ENCODE measurements at places on chromosomes 11 and 22. TPM values are rescaled to one million over a fixed set of nuclear protein-coding genes. Genes with fewer than 3 reads are reported as not detected.

Gene C11orf21
- total RNA-seq: not detected

Gene ART1
- total RNA-seq: not detected

Gene IL18
- 10.3 TPM for total RNA-seq

DNA sequence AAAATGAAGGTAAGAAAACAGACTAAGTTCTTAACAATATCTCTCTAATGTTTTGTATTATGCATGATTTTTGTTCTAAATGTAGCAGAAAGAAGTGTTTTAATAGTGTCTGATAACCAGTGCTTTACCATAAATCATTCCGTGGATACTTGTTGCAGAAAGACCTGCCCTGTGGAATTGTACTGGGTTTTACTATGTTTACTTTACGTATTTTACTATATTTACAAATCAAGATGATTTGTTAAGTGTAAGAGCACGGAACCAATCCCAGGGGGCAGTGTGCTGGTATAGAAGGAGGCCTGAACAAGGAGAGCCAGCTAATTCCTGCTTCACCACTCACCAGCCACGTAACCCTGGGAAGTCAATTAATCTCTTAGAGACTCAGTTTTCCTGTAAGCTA is 1.4 kb downstream of the HTR3B start:
- peak; percentile 85 for DNase-seq

- DNase-seq: no peak
Measured at GRCh38 chr11:32430568-32431381, 4.6 kb downstream of the WT1 start.

GRCh38 chr11:70720281-70720680 is 322.0 kb downstream of the CTTN start:
- no peak for DNase-seq

DNA sequence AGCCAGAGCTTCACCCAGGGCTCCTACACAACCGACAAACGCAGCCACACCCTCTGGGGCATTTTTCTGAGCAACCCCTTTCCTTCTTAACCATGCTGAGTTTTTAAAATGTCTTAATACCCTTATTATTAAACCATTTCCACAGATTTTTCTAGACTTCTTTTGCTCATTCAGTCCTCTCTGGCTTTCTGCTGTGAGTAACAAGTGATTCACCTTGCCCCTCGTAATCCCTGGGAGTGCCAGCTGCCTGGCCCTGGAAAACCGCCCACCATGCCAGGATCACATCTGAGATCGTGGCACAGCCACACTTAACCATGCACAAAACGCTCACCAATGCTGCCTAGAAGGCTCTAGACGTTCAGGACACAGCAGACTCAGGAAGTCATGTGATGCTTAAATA is 25.4 kb downstream of the YPEL1 start:
- DNase-seq: no peak

GRCh38 chr22:50572965-50573364 is 5.3 kb downstream of the CPT1B start:
- no peak for DNase-seq

DNA sequence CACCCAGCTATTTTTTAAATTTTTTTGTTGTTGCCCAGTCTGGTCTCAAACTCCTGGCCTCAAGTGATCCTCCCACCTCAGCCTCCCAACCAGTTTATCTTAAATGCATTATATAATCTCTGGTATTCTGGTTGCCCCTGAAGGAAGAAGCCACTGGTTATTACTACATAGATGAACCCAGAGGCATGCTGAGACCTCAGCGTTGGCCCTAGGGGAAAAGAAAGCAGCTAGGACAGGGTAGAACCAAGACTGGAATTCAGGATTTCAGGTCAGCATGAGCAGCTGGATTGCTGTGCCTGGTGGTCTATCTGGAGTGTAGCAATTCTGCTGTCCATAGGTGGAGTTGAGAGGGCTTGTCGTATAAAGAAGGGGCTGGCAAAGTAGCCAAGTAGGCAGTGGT is 67.2 kb downstream of the PARVA start:
- DNase-seq: no peak

DNA sequence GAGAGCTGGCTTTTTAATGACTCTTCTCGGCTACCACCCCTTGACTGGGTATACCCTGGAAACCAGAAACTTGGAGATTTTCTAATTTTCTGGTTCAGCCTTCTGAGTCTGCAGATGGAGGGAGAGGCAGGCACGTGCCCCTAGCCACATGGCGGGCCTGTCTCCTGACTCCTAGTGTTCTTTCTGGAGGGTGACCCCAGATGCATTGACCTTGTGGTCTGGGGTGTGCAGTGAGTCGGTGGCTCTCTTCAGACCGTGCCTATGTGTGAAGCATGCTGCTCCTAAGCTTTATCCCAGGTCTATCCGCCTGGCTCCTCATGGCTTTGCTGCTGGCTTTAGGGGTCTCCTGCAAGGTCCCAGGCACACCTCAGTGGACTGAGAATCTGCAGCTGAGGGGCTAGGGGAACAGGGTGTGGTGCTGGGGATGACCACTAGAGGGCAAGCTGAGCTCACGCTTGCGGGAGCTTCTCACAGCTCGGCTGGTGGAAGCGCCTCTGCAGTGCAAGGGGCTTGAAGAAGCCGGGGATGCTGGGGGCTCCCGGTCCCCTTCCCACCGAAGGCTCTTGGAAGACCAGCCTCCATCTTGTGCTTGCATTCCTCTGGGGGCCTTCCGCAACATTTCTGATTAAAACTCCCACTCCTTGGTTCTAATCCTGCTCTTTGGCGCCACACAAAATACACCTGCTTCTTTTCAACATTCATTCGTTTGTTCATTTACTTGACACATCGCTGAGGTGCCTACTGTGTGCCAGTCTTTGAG is 51.8 kb downstream of the OTOG start:
- peak; percentile 87 for DNase-seq

- DNase-seq: no peak
Measured at GRCh38 chr11:36803084-36803483, 205.0 kb upstream of the RAG2 start.
